ENCODE measurements at places on chromosomes 6 and 20.

- DNase-seq: no peak
Observed at GRCh38 chr20:49185071-49185761, 2.9 kb downstream of the STAU1 start.

- no peak for DNase-seq
Observed at GRCh38 chr20:58708246-58708931, 15.8 kb downstream of the NPEPL1 start.

- no peak for DNase-seq
Observed at GRCh38 chr6:80457439-80457933, 351.0 kb downstream of the BCKDHB start.

- no peak for DNase-seq
Observed at GRCh38 chr6:11315743-11316437, 83.4 kb upstream of the NEDD9 start.

- no peak for DNase-seq
Observed at GRCh38 chr6:71412559-71413140, 124.0 kb downstream of the OGFRL1 start.

DNA sequence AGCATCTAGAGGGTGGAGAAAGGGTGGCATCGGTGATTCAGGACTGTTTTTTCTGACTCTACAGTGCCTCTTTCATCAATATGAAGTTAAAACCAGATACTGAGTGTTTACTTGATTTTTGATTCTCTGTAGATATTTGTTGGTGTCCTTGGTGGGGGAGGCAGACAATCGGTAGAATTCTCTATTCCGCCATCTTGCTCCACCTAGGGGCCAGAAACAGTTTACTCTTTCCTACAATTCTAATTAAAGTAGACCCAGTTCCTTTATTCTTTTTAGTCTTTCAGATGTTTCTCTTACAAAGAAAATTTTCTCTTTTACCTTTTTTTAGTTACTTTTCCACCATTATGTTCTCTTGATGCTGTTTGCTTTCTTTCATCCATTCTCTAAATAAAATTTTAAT lies 162.1 kb upstream of the RAB32 start:
- no peak for DNase-seq

GRCh38 chr20:59221707-59222252 lies 58.2 kb downstream of the ZNF831 start:
- DNase-seq: peak; percentile 39

DNA sequence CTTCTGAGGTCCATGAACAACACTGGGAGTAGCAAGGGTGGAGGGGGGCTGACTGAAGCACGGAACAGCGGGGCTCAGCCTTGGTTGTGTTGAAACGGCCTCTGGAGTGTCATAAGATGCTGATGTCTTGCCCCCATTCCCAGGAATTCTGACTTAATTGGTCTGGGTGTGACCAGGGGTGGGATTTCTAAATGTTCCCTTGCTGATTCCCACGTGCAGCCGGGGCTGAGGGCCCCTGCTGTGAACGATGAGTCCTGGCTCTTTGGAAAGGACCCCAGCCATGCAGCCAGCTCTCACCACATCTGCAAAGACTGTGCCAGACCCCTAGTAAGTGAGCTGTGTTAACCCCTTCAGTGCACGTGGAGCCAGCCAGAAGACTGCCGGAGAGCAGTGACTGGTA lies 28.6 kb upstream of the FAM50B start:
- no peak for DNase-seq

DNA sequence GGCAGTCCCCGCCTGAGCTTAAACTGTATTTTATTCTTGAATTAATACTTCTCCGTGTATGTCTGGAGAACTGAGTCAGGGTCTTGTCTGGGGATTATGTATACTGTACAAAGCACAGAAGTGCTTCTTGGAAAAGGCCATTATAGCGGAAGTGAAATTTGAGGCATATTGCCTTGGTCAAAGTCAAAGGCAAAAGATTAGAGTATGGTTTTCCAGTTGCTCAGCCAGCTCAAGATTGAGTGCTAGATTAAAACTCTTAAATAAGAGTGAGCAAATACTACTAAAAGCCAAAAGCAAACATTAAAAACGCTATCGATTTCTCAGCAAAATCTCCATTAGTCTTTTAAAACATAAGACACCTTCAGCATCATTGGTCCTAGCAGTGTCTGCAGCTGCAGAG lies 207.7 kb upstream of the MAN1A1 start:
- DNase-seq: no peak

DNA sequence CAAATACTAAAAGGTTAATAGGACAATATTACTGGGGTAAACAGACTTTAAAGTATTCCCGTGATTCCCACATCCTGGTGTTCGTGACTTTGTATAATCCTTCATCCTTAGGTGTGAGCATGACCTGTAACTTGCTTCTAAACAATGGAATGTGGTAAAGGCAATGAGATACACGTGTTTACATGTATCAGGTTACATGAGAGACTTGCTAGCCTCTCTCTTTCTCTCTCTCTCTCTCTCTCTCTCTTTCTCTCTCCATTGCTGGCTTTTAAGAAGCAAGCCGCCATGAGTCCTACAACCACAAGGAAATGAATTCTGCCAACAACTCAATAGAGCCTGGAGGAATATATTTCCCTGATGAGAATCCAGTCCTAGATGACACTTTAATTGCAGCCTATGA lies 83.9 kb upstream of the LGSN start:
- DNase-seq: no peak

DNA sequence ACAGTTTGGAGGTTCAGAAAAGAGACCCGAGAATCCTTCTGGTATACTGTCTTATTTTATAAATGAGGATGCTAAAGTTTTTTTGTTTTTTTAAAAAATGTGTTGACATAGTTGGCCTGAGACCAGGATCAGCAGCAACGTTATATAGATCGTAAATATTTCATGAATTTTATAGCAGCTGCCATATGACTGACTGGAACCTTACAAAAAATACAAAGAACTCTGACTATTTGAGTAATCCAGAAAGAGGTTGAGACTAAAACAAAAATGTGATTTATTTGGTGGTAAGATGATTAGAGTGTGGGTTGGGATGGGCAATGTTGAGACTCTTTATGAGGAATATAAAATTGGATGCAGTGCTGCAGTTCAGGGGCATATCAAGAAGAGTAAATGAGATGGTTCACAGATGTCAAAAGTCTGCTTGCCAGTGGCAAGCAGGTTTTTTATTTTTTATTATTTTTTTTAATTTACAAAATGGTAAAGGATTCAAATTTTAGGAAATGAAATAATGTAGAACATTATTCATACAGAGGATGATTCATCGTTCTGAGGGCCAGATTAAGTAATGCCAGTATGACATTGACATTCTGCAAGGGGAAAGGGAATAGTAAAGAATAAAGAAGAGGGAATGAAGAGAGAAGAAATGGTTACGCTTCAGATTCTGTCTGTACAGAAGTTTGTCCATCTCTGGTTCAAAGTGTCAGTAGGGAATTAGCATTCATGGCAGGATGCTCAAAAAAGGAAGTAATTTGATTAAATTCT lies 58.5 kb downstream of the SCAF8 start:
- DNase-seq: no peak

DNA sequence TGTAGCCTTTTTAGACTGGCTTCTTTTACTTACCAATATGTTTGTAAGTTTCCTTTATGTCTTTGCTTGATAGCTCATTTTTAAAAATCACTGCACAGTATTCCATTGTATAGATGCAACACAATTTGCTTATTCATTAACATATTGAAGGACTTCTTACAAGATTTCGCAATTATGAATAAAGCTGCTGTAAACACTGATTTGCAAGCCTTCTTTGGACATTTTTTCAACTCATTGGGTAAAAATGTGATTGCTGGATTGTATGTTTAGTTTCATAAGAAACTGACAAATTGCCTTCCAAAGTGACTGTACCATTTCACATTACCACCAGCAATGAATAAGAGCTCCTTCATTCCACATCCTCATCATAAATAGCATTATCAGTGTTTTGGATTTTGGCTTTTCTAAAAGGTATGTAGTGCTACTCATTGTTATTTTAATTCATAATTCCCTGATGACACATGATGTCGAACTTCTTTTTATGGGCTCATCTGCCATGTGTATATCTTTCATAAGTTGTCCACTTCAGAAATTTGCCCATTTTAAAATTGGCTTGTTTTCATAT lies 80.7 kb downstream of the TFAP2B start:
- no peak for DNase-seq

DNA sequence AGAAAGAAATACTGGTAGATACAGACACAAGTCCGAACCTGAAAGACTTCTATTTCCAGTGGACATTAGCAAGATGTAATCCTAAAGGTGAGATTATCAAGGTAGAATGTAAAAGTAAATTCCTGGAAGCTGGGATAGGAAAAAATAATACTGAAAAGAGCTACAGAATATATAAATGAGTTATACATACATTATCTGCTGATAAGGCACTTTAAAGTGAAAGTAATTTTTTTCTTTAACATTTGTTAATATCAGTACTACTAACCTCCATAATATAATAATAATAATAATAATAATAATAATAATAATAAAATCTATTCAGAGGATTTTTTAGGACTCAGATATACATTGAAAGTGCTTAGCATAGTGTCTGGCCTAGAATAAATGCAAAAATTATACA lies 102.5 kb downstream of the RFX6 start:
- DNase-seq: no peak

GRCh38 chr6:78253618-78254017 lies 600.8 kb downstream of the MEI4 start:
- no peak for DNase-seq

DNA sequence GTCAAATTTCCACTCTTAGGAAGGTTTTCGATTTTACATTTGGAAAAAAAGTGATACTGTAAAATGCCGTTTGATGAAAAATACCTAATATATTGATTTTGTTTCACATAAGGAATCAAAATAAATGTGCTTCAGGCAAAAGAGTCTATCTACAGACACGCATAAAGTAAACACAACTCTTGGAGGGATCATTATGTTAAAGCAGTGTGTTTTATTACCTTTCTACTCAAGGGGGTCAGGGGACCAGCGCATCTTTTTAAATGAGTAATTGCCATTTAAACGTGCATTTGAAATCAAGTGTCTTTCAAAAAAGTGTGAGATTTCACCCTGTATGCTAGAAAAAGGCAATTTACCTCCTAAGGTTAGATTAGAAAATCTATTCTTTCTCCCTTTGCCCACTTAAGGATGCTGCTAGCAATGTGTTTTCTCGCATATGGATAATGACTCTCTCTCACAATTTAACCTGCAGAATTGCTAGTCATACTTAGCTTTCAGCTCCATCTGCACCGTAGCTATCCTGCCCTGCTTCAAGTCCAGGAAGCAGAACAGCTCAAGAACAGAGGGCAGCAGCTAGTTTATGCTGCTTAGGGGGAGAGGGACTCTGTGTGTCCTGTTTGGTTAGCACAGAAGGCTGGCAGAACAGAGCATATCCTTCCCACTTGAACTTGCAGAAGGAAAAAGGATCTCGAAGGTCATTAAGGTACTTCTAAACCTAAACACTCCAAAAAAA lies 35.0 kb downstream of the NKAIN2 start:
- DNase-seq: peak; percentile 20

DNA sequence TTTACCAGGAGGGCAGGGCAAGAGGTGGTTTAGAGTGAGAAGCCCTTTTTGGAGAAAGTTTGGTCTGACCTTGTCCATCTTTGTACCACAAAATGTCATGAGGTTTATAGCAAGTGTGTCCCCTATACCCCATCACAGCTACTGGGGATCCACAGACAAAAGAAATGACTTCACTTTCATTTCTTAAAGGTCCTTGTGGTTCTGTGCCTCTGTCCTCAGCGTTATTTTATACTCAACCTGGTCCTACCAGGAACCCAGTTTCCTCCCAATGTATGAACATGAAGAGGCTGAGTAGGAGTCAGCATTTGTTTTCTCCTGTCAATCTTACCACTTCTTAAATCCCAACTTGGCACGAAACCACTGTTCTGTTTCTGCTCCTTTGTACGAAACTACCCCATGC lies 157.6 kb downstream of the NFATC2 start:
- DNase-seq: no peak

- DNase-seq: no peak
Observed at GRCh38 chr20:62723351-62723750, 14.7 kb downstream of the NTSR1 start.

All from NCI-H1417 treated with DMSO at 0.1 percent for 48 hours (cell line).